ENCODE measurements at places on chromosomes 6 and 20.

DNA sequence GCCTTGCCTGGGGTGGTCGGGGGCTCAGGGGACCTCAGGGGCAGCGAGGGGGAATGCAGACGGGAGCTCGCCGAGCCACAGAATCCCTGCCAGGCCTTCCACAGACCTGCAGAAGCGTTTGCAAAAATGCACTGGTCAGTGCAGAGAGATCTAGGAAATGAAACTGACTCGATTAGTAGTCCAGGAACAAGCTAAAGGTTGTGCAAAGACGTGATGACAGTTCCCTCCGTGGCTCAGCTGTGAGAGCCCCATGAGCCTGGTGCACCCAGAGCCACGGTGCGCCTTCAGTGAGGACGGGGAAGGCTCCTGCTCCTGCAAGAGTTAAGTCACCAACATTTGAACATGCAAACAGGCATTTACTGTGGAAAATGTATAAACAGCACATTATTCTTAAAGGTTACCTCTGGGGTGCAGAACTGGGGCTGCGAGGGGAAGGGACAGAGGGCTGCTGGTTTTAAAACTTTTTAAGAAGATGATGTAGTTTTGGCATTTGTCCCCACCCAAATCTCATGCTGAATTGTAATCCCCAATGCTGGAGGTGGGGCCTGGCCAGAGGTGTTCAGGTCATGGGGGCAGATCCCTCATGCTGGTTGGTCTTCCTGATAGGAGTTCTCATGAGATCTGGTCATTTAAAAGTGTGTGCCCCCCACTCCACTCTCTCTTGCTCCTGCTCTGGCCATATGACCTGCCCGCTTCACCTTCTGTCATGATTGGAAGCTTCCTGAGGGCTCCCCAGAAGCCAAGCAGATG is 147.3 kb downstream of the DLL1 start:
- no peaks in the 10 kb centered on the region for H3K27me3 ChIP-seq
- no peak overlapping the region for H3K4me3 ChIP-seq
- no peak for DNase-seq
- peaks cover 12% of the 10 kb centered on the region for H3K36me3 ChIP-seq

GRCh38 chr6:166450167-166450873 is 67.6 kb upstream of the MPC1 start:
- H3K4me3 ChIP-seq = no peak overlapping the region
- DNase-seq = no peak
- H3K27me3 ChIP-seq = no peaks in the 10 kb centered on the region
- H3K36me3 ChIP-seq = peaks cover 2% of the 10 kb centered on the region
- H3K4me1 ChIP-seq = peaks cover 3% of the 10 kb centered on the region
- H3K27ac ChIP-seq = no peak overlapping the region

DNA sequence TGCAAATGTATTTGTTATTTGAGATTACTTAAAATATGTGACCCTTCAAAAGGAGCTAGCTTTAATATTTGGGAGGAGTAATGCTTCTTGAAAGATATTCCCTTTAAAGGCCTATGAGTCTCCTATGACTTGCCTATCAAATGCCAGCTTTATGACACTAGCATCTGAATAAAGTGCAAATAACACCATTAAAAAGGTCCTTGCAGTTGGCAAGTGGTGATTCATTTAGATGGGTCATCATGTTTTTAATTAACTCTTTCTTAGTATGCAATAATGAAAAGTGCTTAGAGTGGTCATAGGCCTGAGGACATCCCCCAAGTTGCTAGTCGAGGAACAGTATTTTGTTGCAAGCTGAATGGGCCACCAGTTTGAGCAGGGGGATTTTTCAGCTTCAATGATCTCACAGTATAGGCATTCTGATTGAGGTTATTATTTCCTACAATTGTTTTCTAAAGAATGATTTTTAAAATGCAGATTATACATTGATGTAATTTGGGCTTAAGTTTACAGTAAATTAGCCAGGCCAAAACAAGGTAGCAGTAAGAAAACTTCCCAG is 3.7 kb upstream of the CD2AP start:
- peaks cover 4% of the 10 kb centered on the region for H3K27me3 ChIP-seq
- peaks cover 18% of the 10 kb centered on the region for H3K36me3 ChIP-seq
- H3K4me1 ChIP-seq = peaks cover 11% of the 10 kb centered on the region

DNA sequence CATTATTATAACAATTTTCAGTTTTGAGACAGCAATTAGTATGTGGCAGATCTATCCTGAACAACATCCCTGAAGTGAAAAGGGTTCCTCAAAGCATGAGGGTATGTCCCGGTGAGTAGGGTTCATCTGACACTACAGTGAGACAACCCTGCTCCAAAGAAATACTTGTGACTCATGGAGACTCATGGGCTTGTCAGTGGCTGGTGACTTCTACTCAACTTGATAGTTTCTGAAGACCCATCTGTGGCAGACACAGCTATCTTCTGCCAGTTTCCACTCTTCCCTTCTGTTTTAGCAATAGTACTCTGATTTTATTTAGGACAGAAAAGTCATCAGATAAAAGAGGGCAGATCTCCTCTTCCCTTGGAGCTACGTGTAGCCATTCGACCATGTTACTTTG is 41.4 kb downstream of the MAP3K7 start:
- peaks cover 44% of the 10 kb centered on the region for H3K36me3 ChIP-seq
- no peak overlapping the region for H3K4me3 ChIP-seq
- H3K4me1 ChIP-seq = no peaks in the 10 kb centered on the region
- H3K27ac ChIP-seq = no peak overlapping the region

DNA sequence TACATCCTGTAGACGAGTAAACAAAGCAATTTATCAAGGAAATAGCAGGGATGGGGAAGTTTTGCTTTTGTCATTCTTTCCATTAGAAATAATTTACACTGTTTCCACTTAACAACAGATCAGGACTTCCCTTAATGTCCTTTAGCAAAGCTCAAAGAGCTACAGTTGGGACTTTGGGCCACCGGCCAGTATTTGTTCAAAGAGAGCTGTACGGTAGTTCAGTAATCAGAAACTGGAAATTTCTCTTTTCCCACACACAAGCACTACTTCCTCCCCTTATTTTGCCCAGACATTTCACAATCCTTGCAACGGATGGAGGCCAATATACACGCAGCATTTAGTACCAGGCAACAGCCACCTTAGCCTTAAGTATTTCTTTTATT is 12.1 kb upstream of the HINT3 start:
- no peaks in the 10 kb centered on the region for H3K36me3 ChIP-seq
- H3K27ac ChIP-seq = no peak overlapping the region
- H3K4me1 ChIP-seq = no peaks in the 10 kb centered on the region
- no peak overlapping the region for H3K4me3 ChIP-seq
- peaks cover 29% of the 10 kb centered on the region for H3K27me3 ChIP-seq

DNA sequence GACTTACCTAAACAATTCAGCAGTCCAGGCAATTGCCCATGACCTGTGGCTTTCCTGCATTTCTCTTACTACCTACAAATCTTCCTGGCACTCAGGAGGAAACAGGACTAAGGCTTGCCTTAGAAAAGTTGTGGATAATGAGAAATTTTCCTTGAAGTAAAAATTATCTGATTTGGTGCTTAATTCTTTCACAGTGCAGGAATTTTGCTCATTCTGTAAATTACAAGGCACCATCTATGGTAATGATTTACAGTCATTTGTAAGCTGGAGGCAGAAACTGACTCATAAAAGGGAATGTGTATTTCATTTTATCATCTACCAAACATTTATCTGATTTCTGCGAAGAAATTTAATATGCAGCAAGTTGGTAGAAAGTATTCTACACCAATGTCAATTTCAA is 211.5 kb upstream of the FKBP1C start:
- H3K36me3 ChIP-seq = no peaks in the 10 kb centered on the region
- no peak overlapping the region for H3K27ac ChIP-seq
- H3K27me3 ChIP-seq = no peaks in the 10 kb centered on the region
- DNase-seq = no peak

- H3K27me3 ChIP-seq = peaks cover 51% of the 10 kb centered on the region
- no peaks in the 10 kb centered on the region for H3K4me1 ChIP-seq
- no peaks in the 10 kb centered on the region for H3K36me3 ChIP-seq
- DNase-seq = no peak
Observed at GRCh38 chr6:14037402-14038277, 79.9 kb upstream of the CD83 start.

GRCh38 chr6:70221025-70221714 is 81.7 kb downstream of the COL9A1 start:
- no peaks in the 10 kb centered on the region for H3K4me1 ChIP-seq
- no peak overlapping the region for H3K27ac ChIP-seq
- H3K4me3 ChIP-seq = no peak overlapping the region
- peaks cover 16% of the 10 kb centered on the region for H3K27me3 ChIP-seq
- H3K36me3 ChIP-seq = peaks cover 3% of the 10 kb centered on the region

DNA sequence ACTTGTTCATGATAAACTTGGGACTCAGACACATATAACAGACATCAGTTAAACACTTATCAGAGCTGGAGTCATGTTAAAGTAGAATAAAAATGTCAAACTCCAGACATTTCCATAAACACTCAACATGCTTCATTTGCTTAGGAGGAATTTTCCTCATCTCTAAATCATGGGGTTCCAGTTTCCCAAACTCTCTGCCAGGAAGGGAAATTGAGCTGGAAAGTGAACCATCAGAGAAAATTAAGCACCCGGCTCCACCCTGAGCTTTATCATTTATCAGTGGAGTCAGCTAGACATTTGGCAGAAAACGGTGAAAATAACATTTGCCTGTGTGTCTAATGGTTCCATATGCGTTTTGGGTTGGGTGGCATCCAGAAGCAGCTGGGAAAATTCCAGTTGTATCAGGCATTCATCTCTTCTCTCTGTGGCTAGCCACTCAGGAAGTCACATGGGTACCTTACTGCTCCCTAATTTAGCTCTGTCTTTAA is 25.3 kb upstream of the ZNFX1 start:
- H3K27ac ChIP-seq = no peak overlapping the region
- H3K4me1 ChIP-seq = peaks cover 5% of the 10 kb centered on the region
- H3K27me3 ChIP-seq = no peaks in the 10 kb centered on the region
- no peaks in the 10 kb centered on the region for H3K36me3 ChIP-seq
- H3K4me3 ChIP-seq = no peak overlapping the region
- no peak for DNase-seq

- no peak for DNase-seq
- no peaks in the 10 kb centered on the region for H3K27me3 ChIP-seq
- peaks cover 2% of the 10 kb centered on the region for H3K4me1 ChIP-seq
- H3K36me3 ChIP-seq = no peaks in the 10 kb centered on the region
- no peak overlapping the region for H3K27ac ChIP-seq
Observed at GRCh38 chr6:26355366-26355765, 9.6 kb upstream of the BTN3A2 start.

DNA sequence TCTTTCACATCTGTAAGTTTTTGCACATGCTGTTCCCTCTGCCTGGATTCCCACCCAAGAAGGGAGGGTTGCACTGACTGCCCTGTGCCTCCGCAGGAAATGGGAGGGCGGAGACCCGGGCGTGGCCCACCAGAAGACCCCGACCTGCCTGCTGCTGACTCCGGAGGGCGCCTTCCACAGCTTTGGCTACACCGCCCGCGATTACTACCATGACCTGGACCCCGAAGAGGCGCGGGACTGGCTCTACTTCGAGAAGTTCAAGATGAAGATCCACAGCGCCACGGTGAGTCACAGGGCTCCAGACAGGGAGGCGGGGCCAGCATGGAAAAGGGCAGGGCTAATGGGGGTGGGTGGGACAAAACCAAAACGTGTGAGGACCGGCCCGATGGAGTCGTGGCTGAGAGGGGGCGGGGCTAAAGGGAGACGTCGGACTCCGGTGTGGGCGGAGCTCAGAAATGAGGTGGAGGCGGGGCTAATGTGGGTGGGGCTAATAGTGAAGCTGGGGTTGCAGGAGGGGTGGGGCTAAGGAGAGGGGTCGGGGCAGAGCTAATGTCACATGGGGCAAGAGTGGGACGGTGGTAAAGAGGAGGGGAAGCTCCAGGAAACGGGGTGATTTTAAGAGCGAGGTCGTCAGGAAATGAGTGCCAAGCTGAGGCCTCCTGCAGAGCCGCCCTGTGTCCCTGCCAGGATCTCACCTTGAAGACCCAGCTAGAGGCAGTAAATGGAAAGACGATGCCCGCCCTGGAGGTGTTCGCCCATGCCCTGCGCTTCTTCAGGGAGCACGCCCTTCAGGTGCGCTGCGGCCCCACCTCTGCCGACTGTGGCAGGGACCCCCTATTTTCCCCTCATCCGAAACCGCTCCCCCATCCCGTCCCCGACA is 12.6 kb downstream of the HSPA12B start:
- peak overlapping the region; percentile 75 for H3K4me3 ChIP-seq
- peak overlapping the region; percentile 42 for H3K27ac ChIP-seq
- DNase-seq = peak; percentile 58
- H3K4me1 ChIP-seq = peaks cover 9% of the 10 kb centered on the region
- no peaks in the 10 kb centered on the region for H3K36me3 ChIP-seq
- H3K27me3 ChIP-seq = peaks cover 42% of the 10 kb centered on the region

- H3K4me3 ChIP-seq = no peak overlapping the region
- peaks cover 40% of the 10 kb centered on the region for H3K27me3 ChIP-seq
- DNase-seq = no peak
Observed at GRCh38 chr6:4308364-4308763, 173.0 kb upstream of the ECI2 start.

- peaks cover 2% of the 10 kb centered on the region for H3K4me1 ChIP-seq
- H3K4me3 ChIP-seq = no peak overlapping the region
Observed at GRCh38 chr20:49883246-49883802, 32.0 kb downstream of the SPATA2 start.

DNA sequence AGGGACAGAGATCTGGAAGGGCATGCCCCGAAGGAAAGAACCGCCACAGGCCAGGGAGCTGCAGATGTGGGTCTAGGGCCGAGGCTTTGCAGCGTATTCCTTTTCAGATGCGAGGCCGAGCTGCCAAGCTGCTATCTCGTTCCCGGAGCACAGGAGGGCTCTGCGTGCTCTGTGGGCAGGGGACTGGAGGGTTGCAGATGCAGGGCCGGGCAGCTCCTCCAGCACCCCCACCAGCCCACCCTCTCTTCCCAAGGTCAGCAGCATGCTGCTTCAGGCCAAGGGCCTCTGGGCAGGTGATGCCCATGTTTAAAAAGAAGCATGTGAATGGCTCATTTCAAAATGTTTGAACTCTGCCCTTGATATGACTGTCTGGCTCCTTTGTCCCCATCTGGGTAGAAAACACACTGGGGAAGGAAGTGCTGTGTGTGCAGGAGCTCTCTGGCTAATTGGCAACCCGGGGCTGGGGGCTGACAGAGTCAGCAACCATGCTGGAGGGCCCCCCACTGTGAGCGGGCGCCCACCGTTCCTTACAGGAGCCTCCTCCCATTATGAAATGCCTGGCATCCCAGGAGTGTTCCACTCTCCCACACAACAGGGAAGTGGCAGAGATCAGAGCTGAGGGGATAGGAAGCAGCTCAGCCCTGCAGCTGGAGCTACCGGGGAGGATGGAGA is 353.3 kb downstream of the ZFAND3 start:
- no peak overlapping the region for H3K4me3 ChIP-seq
- peak overlapping the region; percentile 84 for H3K27ac ChIP-seq
- no peaks in the 10 kb centered on the region for H3K27me3 ChIP-seq
- H3K36me3 ChIP-seq = peaks cover 16% of the 10 kb centered on the region
- peaks cover 6% of the 10 kb centered on the region for H3K4me1 ChIP-seq
- no peak for DNase-seq

- H3K4me1 ChIP-seq = peaks cover 29% of the 10 kb centered on the region
- H3K4me3 ChIP-seq = no peak overlapping the region
- DNase-seq = no peak
- H3K27me3 ChIP-seq = no peaks in the 10 kb centered on the region
Observed at GRCh38 chr6:35718911-35719381, 17.9 kb upstream of the ARMC12 start.
